ENCODE measurements at places on chromosomes 11 and 22.

GRCh38 chr11:116618461-116618860, 154.3 kb downstream of the BUD13 start:
- no peak for DNase-seq

DNA sequence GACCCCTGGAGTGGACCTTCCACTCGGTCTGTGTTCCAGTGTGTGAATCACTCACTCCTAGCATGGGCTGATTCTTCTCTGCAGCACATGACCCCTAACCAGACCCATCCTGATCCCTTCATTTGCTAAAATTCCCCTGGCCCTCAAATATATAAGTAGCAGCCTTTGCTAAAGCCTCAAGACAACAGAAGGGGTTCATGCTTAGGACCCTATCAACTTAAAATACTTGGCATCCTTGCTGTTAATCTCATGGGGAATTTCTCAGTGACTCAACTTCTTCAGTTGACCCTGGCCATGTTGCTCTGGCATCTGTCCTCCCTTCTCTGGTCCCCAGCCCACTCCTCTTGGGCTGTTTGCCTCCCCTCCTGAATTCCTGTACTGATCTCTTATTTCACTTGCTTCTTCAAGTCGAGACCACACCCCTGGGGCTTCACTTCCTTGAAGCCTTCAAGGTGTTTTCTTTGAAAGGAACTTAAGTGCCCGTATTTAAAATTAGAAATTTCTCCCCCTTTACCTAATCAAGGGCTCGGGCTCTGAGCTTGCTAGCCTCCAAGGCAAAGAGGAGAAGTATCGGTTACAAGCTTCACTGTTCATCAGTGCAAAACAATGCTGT, 23.6 kb downstream of the NNMT start:
- DNase-seq = no peak

DNA sequence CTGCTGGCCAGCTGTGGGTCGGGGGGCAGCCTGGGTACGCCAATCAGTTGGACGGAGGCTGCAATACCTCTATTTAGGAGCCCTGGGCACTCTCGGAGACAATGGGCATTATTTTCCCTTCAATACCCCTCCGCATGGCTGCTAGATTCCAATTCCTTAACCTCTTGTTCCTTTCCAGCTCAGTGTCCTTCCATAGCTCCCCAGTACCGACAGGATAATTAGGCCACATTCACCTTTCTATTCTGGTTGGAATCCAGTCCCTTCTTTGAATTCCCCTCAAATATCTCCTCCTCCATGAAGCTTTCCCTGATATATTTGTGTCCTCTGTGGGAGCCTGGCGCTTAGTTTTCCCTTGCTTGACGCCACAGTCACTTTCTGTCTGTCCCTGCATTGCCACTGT, 4.2 kb upstream of the BIK start:
- no peak for DNase-seq

DNA sequence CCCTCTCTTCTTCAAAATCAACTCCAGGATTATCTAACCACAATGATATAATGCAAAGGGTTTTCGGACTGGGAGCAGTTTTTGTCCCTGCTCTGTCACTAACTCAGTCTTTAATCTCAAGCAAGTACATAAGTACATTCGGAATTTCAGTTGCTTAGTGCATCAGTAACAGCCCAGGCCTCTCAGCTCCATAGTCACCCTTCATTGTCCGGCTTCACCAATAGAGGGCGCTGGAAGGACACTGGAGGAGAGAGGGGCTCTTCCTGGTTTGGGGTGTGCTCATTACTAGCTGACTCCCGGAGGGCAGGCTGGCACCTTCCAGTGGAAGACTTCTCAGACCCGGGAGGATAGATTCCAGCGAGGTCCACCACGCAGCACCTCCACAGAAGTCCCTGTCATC, 90.4 kb upstream of the PDGFD start:
- no peak for DNase-seq

GRCh38 chr11:124776865-124777645, 15.0 kb upstream of the ESAM start:
- no peak for DNase-seq

GRCh38 chr11:60790726-60791125, 5.6 kb downstream of the MS4A10 start:
- DNase-seq = no peak

- no peak for DNase-seq
Measured at GRCh38 chr11:29963796-29964195, 53.0 kb downstream of the KCNA4 start.

- no peak for DNase-seq
Measured at GRCh38 chr11:64859542-64860414, 15.3 kb upstream of the CDC42BPG start.

- no peak for DNase-seq
Measured at GRCh38 chr11:86938900-86939880, 16.0 kb downstream of the FZD4 start.

DNA sequence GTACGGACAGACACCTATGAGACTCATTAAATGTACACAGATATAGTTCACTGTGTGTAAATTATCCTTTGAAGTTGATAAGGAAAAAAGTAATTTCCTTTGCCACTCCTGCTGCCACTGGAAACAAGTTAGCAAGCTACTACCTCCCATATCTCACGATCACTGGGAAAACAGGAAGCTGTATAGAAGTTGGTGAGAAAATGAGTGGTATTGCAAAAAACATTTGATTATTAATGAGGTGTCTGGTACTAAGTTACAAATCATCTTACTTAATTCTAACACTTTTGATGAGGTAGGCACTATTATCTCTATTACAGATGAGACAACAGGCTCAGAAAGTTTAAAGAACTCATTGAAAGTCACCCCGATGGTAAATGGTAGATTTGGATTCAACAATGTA, 68.5 kb downstream of the GAB2 start:
- no peak for DNase-seq

GRCh38 chr11:37353192-37353591, 755.2 kb upstream of the RAG2 start:
- DNase-seq = no peak

DNA sequence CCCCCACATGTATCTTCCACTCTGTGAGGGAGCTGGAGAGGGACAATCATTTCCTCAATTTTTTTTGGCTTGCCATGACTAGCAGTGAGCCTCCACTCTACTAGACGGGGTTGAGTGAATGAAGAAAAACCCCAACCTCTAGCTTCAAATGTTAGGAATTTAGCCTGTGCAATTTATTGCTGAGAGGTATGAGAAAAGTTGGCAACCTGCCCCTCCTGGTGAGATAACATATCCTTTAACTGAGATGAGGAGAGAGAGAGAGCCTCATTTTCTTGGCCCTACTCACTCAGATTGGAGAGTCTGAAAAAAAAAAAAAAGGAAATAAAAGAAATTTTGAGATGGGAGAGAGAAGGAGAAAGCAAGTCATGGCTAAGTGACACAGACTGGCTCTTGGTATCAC, 218.2 kb upstream of the CARD18 start:
- DNase-seq = no peak

- DNase-seq = no peak
Measured at GRCh38 chr22:38464992-38465672, 2.8 kb upstream of the KDELR3 start.

All from activated CD8-positive, alpha-beta memory T cell treated with anti-CD3 and anti-CD28 coated beads for 1 hour (primary cell).